Subcutaneous preadipocyte (primary cell): ENCODE measurements at places on chromosomes 6 and 20. TPM values are rescaled to one million over a fixed set of nuclear protein-coding genes. Genes with fewer than 3 reads are reported as not detected.

Gene HLA-DRB5
- not detected in 2 replicates for total RNA-seq

Gene KCNQ5
- total RNA-seq, result 0.37 and 1.2 TPM in 2 replicates

Gene RIPOR3
- total RNA-seq, result 2.2 and 19.8 TPM in 2 replicates

Gene TSPO2
- total RNA-seq, result not detected in 2 replicates

Gene THBD
- total RNA-seq, result 7.3 and 15.1 TPM in 2 replicates

Gene RIOK1
- 14.3 and 24.2 TPM in 2 replicates for total RNA-seq

Gene ADTRP
- 1.8 and 4.0 TPM in 2 replicates for total RNA-seq

Gene SLC22A7
- not detected in 2 replicates for total RNA-seq

Gene PPARD
- 5.1 and 12.5 TPM in 2 replicates for total RNA-seq

Gene SIRPB2
- not detected in 2 replicates for total RNA-seq

Gene PTCRA
- total RNA-seq, result not detected in 2 replicates

Gene TAF11
- 14.0 and 16.0 TPM in 2 replicates for total RNA-seq

Gene APCDD1L
- total RNA-seq, result 1.8 and 3.9 TPM in 2 replicates

Gene NOP56
- 173 and 243 TPM in 2 replicates for total RNA-seq

Gene ZNF831
- total RNA-seq, result not detected in 2 replicates

Gene EPHA7
- under 0.01 and 0.39 TPM in 2 replicates for total RNA-seq

Gene VSX1
- not detected in 2 replicates for total RNA-seq

Gene CDSN
- not detected in 2 replicates for total RNA-seq

Gene CST7
- not detected in 2 replicates for total RNA-seq
